ENCODE measurements at places on chromosomes 1 and 21.

GRCh38 chr1:110200666-110201065, 9.4 kb upstream of the KCNC4 start:
- no peak for DNase-seq

DNA sequence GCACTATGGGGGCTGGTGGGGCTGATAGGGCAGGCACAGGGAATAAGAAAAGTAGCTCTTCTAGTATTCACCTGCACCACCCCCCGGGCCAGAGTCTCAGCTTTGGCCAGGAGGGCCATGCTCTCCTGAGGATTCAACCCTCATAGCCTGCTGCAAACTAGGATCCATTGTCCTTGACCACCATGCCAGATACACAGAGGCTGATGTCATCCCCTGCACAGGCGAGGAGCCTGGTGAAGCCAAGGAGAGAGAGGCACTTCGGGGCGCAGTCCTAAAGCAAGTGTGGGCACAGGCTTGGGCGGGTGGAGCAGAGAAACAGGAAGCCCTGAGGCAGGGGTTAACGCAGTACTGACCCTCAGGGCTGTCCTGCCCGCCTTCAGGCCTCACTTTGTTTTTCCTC, 29.5 kb downstream of the TMEM53 start:
- no peak for DNase-seq

- no peak for DNase-seq
Observed at GRCh38 chr1:51100264-51100880, 1.7 kb upstream of the C1orf185 start.

- no peak for DNase-seq
Observed at GRCh38 chr1:168428063-168428731, 115.6 kb downstream of the XCL2 start.

- DNase-seq, result no peak
Observed at GRCh38 chr1:34896612-34897011, 32.8 kb downstream of the DLGAP3 start.

DNA sequence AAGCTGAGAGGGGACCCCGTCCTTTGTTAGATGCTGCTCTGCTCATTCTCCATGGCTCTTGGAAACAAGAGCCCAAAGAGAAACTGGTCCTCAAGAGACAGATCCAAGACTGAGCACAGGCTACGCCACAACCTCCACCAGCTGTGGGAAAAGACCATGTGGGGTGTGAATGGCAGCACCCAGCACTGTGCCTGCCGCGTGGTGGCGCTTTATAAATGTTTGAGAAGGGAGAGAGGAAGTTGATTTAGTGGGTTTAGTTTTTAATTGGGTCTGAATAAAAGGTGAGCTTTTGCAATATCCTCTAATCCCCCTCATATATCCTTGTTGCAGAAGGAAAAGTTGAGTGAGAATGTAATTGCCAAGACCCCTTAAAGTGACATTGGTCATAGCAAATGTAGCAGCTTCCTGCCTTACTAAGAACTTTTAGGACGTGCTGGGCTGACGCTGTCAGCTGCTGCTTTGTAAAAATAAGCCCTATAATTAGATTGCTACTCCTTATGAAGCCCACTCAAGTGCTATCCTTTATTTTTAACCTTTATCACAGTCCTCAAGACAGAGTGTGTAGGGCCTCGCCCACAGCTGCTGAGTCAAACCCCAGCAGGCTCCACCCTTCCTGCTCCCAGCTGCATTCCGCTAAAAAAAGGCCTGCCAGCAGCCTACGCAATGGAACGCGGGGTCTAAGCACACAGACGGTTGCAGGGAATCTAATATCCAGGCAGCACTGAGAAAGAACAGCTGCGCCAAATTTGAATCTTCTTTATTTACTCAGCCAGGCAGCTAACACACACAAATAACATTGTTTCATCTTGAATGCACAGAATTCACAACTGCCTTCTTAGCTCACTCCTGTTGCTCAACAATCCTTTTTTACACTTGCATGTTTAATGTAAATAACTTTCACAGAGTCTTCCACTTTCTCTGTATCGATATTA, 47.4 kb upstream of the PRDX6 start:
- DNase-seq, result no peak

DNA sequence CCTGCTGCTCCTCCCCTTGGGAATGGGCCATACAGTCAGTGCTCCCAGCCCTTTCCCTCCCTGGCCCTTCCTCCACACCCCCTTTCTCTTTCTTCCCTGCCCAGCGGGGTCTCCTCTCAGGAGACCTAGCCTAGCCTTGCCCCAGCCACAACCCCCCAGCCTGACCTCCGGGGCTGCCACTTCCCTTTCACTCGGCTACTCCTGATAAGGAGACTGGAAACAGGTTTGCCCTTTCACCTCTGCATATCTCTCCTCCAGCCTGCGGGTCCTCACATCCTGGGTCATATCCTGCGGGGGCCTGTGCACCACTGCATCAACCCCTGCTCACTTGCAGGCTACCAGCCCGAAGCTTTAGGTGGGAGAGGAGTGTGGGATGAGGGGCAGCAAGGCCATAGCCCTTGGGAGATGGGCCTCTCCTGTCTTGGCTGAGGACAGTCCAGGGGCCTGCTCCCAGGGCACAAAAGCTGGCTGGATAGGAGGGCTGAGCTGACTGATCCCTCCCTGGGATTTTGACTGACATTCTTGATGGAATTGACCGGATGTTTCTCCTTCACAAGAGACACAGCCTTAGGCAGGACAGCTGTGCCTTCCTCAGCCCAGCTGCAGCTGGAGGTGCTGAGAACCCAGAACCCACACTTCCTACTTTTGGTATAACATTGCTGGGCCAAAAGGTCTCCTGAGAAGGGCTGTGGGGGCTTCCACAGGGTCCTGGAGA, 19.2 kb upstream of the ALX3 start:
- no peak for DNase-seq

- no peak for DNase-seq
Observed at GRCh38 chr1:215421744-215422143, 145.4 kb upstream of the KCTD3 start.

DNA sequence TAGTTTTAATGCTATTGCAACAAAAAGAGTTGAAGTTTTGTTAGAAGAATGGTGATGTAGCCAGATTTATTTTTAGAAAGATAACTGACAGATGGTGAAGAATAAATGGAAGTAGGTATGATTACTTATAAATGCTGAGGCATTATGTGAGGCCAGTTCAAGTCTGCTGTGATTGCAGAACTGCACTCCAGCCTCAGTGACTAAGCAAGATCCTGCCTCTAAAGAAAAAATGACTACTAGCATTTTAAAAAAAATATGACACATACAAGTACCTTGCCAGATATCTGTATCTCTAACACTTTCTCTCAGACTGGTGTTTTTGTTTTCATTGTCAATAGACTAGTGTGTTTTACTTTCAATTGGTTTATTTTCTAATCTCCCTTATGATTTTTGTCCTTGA, 1242.4 kb upstream of the ADGRL4 start:
- DNase-seq, result no peak

GRCh38 chr1:208105756-208106155, 138.4 kb downstream of the PLXNA2 start:
- DNase-seq, result no peak

- DNase-seq, result no peak
Observed at GRCh38 chr1:87450615-87451209, 122.0 kb downstream of the LMO4 start.

DNA sequence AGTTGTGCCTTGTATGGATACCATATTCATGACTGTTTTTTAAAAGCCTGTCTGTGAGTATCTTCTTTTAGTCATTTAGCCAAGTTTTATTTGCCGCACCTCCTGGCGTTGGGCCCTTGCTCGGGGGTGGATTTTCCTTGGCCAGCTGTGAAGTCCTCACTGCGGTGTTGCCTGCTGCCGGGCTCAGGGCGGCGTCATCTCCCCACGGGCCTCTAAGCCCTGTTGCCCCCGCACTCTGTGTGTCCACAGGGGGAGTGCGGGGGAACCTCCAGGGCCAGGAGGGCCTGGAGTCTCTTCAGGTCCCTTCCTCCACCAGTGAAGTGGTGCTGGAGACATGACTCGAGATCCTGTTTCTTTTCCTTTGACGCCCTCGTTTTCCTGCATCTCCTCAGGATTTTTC, 65.8 kb upstream of the DIP2A start:
- DNase-seq, result no peak

- no peak for DNase-seq
Observed at GRCh38 chr1:224057461-224058199, 56.3 kb upstream of the FBXO28 start.

GRCh38 chr21:25350056-25350455, 257.2 kb downstream of the MRPL39 start:
- no peak for DNase-seq

GRCh38 chr1:23558140-23558871, 995 bp downstream of the ID3 start:
- no peak for DNase-seq

DNA sequence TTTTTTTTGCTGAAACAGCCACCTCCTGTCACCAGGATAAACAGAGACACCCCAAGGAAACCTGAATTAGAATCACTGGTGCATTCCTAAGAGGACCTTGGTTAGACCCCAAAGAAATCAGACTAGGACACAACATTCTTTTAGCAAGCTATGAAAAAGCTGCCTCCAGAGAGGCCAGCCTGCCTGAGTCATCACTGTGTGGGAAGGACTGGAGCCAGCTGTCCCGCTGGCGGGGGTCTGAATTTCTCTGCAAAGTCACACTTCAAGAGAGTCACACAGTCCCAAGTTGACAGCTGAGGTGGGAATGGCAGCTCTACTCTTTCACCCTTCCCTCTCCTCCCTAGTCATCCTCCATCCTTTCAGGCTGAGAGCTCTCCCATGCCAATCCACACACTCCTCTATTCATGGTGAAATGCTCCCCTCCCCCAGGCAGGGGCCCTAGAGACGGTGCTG, 405.0 kb upstream of the POU3F1 start:
- DNase-seq, result no peak

GRCh38 chr1:159211331-159212136, 6.9 kb downstream of the ACKR1 start:
- peak; percentile 17 for DNase-seq

- DNase-seq, result no peak
Observed at GRCh38 chr1:28260803-28261174, 1.5 kb downstream of the SESN2 start.

DNA sequence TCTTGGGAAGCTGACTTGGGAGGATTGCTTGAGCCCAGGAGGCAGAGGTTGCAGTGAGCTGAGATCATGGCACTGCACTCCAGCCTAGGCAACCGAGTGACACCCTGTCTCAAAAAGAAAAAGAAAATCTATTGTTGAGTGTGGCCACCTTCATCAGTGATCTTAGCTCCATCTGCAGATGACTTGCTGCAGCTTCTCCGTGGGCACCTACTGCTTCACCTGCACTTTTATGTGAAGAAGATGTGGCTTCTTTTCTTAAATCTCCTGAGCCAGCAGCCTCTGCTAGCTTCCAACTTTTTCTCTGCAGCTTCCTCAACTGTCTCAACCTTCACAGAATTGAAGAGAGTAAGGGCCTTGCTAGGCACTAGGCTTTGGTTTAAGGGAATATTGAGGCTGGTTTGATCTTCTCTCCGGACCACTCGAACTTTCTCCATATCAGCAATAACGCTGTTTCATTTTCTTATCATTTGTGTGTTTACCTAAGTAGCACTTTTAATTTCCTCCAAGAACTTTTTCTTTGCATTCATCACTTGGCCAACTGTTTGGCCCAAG, 28.0 kb downstream of the AGPAT3 start:
- no peak for DNase-seq

DNA sequence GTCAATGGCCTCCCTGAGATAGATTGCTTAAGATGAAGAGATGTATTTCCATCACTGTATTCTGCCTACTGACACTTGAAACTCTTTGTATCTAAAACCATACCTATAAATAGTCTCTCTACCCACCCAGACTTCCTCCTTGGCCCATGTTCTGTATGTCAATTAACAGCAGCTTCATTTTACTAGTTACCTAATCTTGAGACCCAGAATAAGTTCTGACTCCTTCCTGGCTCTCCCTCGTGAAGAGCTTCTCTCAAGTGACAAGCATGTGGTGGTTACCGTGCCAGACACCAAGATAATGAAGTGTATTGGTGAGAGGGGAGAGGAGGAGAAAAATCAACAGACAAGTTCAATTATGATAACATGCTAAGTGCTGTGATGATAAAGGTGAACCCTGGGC, 128.8 kb upstream of the RAVER2 start:
- DNase-seq, result no peak

DNA sequence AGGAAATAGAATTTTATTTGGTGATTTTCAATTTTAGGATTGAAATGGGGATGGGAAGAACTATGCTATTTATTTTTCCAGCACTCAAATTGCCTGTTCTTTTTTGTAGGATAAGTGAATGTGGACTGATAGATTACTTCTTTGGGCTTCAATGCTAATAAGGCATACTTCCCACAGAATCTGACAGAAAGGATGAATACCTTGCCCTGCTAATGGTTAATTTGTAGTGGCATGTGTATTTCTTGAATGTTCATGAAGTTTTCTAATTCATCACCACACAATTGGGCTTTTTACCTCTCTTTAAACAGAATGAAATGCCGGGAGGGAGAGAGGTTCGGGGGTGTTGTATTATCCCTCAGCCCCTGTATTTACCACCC, 369.1 kb upstream of the ADGRL2 start:
- DNase-seq, result no peak

GRCh38 chr1:29284961-29285560, 48.7 kb downstream of the PTPRU start:
- DNase-seq, result no peak

- DNase-seq, result no peak
Observed at GRCh38 chr1:216071262-216071661, 352.0 kb downstream of the USH2A start.

GRCh38 chr1:31626223-31627207, 9.0 kb downstream of the HCRTR1 start:
- DNase-seq, result no peak

GRCh38 chr1:33410091-33410701, 20.7 kb downstream of the PHC2 start:
- peak; percentile 25 for DNase-seq

GRCh38 chr21:46025113-46025770, 43.7 kb downstream of the COL6A1 start:
- no peak for DNase-seq

DNA sequence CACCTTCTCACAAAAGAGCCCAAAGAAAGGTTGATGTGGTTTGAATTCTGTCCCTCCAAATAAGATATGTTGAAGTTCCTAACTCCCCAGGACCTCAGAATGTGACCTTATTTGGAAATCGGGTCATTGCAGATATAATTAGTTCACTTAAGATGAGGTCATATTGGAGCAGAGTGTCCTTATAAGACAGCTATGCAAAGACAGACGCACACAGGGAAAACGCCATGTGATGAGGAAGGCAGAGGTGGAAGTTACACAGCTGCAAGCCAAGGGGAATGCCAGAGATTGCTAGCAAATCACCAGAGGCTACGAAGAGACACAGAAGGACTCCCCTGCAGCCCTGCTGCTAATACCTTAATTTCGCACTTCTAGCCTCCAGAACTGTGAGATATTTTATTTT, 5.2 kb upstream of the ABCB10 start:
- DNase-seq, result no peak

DNA sequence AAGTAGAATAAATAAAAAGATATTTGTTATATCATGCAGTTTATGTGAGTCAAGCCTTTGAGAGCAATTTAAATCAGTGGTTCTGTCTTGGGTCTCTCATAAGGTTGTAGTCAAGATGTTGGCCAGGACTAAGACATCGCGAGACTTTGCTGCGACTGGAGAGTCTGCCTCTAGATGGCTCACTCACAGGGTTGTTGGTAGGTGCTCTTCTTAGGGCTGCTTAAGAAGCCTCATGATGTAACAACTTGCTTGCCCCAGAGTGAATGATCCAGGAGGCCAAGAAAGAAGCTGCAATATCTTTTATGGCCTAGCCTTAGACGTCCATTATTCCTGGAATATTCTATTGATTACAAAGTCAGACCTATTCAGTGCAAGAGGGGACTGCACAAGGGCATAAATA, 73.1 kb upstream of the CACHD1 start:
- no peak for DNase-seq

- no peak for DNase-seq
Observed at GRCh38 chr1:58702261-58703141, 2.6 kb upstream of the MYSM1 start.

GRCh38 chr1:185108321-185108720, 48.4 kb downstream of the TRMT1L start:
- DNase-seq, result no peak
